GM12891 (cell line): ENCODE measurements at places on chromosomes 6 and 20.

DNA sequence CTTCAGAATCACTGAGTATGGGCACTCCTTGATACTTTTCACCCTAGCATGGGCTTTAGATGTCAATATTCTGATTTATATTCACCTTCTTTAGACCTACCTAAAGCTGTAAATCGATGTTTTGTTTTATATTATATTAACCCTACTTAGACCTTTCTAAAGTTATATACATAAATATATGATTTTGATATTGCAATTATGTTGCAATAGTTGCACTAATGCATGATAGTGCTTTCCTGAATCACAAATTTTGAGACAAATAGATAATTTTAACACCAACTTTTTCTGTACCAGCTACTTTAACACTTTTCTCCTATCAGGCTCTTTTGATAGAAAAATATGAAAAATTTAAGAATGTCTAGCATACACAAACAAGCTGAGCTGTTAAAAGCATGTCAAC, 34.0 kb upstream of the JAG1 start:
- DNase-seq: no peak

GRCh38 chr20:36408219-36408618, 102.1 kb downstream of the DLGAP4 start:
- no peak for DNase-seq

DNA sequence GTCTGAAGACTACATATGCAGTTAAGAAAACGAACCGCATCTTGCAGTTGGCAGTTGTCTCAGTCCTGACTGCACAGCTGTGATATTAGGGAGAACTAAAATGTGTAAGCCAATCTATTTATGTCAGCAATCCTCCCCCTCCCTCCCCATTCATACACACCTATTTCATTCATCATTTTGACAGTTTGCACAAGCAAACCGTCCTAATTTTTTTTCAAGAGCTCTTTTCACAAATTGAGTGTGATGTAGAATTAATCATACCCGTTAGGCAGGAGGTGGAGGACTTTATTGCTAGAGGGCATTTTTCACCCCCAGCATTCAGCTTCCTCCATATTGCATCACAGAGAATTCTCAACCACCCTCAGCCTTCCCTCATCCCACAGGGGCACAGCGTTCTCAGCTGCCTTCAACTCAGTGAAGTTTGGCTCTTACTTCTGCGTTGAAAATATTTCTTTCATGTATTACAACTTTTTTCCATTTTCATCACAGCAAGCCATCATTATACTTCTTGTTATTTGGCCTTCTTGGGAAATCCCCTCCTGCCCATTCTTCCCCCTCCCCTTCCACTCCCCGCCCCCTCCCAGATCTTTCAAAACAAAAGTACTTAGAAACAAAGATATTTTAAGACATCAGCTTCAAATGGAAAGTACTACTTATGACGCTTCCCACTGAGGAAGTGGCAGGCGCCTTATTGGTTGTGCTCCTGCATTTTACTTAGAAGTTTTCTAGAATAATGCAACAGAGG, 37.5 kb downstream of the NOX3 start:
- DNase-seq: no peak

- no peak for DNase-seq
Measured at GRCh38 chr6:137820425-137820824, 46.6 kb upstream of the TNFAIP3 start.

- DNase-seq: no peak
Measured at GRCh38 chr6:62286470-62286843, 432 bp upstream of the KHDRBS2 start.

DNA sequence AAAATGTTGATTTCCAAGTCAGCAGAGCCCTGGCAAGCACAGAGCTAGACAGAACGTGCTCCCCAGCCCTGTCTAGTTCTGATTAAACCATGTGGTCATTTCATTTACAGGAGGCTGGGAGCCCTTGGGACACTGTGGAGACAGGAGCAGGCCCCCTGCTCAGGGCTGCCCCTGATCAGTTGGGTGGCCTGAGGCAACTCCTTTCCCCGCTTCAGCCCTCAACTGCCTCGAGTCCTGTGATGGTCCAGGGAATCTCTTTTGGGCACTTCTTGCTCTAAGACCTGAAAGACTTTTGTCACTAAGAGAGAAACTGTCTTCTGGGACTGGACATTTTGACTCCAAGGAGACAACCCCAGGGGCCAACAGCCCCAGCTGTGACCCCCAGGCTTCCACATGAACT, 13.5 kb downstream of the DYNLRB1 start:
- DNase-seq: no peak

DNA sequence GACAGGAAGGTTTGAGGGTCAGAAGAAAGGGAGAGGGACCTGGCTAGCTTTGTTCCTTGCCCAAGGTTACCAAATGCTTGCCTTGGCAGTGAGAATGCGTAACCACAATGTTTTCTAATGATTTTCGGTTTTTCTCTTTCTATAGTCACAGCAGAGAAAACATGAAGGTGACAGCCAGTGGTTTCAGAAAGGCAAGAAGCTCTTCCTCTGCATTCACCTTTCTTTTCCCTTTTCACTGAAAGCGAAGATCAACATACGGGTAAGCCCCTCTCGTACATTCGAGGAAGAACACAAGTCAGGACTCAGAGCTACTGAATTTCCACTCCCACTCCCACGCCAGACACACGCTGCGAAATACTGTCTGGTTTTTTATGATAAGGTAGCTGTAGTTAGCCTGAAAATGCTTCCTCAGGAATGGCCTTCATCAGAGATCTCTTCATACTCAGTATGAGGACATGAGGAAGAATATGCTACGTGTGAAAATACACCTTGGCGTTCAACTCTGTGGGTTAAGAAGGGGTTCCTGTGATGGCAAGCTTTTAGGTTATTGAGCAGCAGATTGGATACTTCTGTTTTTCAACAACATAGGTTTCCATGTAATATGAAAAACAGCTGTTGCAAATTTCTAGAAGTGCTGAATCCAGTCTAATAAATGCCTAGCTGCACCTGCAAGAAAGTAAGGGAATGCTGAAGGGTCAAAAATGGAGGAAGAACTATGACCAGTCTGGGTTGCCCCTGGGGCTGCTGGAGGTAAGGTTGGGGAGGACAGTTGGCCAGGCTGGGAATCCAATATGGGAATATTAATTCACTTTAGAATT, 7.4 kb upstream of the CD83 start:
- no peak for DNase-seq

DNA sequence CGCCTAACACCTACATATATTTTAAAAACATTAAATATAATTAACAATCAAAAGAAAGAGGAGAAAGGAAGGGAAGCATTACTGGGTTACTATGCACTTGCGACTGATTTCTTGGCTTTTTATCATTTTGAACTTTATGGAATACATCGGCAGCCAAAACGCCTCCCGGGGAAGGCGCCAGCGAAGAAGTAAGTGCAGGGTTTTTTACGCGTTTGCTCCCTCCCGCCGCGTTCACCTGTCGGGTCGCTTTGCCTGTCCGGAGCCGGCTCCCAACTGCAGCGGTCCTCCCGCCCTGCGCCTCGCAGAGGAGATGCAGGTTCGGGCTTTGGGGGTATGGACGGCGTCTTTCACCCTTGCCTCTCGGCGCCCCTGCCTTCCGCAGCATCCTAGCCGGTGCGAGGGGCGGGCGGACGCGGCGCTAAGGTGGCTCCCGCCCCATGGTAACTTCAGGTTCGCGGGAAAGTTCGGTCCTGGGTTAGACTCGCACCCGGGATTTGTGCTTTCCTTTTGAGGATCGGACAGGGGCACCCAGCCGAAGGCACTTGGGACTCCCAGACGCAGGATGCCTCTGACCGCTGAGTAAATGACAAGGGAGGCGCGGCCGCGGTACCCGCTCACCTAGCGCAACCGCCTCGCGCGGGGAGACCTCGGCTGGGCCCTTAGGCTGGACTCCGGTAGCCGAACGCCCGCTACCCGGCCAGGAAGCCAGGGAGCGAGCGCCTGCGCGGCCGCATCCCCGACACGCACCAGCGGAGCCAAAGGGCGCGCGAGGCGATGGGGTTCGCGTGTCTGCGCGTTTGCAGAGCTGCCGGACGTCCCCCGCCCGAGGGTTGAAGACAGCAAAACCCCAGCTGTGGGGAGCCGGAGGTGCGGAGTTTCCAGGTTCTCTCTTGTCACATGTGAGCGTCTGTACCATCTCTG, 891 bp downstream of the RSPO3 start:
- peak; percentile 31 for DNase-seq

DNA sequence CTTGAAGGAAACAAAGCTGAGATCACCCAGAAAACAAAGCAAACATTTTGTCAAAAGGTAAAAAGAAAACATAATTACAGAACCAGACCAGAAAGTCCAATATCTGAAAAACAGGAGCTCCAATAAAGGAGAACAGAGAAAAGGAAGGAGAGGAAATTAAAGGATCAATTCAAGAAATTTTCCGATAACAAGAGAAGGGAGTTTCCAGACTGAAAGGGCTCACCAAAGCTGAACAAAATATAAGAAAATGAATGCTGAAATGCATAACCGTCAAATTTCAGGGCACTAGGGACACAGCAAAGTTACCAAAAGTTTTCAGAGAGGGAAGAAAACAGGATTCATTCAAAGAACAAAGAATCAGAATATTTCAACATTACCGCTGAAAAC, 23.9 kb downstream of the ILRUN start:
- no peak for DNase-seq

DNA sequence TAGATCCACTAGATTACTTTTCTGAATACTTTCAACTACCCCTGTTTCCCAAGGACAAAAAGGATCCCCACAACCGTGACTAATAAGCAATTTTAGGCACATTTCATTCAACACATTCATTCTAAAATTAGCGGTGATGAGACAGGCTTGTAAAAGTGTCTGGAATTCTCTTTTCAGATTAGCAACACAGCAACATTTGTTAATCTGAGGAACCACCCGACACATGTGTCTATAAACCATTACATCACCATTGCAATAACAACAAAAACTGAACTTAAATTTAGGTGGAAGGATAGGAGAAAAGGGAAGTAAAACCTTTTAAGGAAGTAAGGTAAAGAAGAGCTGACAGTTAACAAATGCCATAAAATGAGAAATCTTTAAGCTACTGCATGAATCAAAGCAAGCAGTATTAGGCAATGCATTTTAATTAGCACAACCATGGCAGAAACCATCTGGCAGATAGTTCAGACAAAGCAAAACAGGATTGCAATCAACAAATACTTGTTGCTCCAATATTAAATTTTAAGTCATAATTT, 49.1 kb downstream of the MAP3K7 start:
- no peak for DNase-seq

GRCh38 chr6:19925533-19925932, 88.4 kb downstream of the ID4 start:
- no peak for DNase-seq

DNA sequence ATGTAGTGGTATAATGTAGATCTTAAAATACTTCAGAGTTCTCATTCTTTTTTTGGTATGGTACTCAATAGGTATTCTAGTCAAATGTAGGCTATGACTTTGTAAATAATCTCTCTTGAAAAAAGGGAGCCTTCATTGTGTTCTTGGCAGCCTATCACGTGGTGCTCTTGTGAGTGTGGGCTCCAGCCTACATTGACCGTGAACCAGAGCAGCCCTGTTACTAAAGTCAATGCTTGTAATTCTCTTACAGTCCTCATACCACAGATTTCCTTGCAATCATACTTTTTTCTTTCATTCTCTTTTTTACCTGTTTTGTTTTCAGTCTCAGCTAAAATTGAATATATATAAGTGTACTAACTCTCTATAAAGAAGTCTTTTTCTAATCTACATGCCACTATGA, 31.1 kb downstream of the ARID1B start:
- no peak for DNase-seq

DNA sequence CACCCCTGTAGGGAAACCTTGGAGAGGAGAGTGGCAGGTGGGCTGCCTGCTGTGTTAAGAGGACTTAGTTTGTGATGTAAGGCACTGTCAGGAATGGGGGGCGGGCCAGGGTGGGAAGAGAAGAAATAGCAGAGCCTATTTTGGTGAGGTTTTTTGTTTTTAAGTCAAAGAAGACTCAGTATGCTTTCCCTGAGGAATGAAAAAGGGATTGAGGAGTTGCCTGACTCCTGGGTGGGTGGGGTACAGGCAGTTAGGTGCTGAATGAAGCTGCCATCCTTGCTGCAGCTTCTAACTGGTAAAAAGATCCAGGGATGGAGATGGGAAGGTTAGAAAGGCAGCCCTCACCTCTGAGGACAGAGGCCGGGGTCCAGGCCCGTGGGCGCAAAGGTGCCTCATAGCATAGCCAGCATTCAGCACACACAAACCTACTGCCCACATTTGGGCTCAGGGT, 37.9 kb downstream of the PLCG1 start:
- no peak for DNase-seq

DNA sequence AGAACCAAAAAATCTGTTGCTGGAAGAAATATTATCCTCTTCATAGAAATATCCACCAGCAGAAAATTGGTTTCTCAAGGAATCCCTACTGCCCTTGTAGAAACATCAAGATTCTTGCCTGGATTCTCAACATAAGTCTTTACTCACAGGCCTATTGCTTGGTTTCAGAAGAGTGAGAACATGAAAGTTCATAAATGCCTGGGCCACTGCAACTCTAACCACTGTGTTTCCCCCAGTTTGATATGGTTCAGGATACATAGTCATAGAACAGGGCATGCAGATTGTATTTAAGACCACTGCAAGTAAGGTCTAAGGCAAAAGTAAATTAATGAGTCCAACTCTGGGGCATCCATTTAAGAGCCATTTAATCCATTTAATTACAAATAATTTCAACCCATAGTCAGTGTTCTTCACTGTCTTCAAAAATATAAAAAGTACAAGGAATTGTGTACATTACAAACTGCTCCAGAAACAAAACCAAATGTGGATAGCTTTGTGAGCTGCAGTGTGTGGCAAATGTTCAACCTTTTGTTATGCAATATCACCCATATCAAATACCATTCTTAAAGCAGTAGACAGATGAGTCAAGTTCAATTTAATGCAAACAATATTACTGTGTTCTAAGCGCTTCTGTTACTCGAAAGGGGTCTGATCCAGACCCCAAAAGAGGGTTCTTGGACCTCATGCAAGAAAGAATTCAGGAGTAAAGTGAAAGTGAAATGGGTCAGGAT, 83.3 kb downstream of the OPRM1 start:
- no peak for DNase-seq

GRCh38 chr20:20864351-20865096, 152.1 kb upstream of the RALGAPA2 start:
- DNase-seq: no peak

DNA sequence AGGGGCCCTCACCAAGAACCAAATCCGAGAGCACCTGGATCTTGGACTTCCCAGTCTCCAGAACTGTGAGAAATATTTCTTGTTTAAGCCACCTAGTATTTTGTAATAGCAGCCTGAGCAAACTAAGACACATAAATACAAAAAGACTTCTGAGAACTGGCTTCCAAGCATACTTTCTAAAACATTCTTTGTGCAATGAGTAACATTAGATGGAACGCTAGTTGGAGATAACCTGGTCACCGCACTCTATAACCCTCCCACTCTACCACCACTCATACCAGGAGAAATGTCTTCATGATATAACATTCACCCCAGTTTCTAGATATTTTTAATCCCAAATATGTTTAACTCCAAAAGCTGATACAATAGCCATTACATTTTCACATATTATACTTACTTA, 169.5 kb upstream of the THEMIS start:
- no peak for DNase-seq
